ENCODE measurements at places on chromosomes 12 and 14. TPM values are rescaled to one million over a fixed set of nuclear protein-coding genes. Genes with fewer than 3 reads are reported as not detected.

B4GALNT3 gene
- 3.8 TPM for total RNA-seq

UNG gene
- total RNA-seq: 49.3 TPM

TMEM30B gene
- total RNA-seq: 2.1 TPM

SERPINA10 gene
- not detected for total RNA-seq

TNFAIP2 gene
- 2.1 TPM for total RNA-seq

GLIPR1L2 gene
- 0.68 TPM for total RNA-seq

CALM1 gene
- total RNA-seq: 354 TPM

GDF3 gene
- not detected for total RNA-seq

LUM gene
- not detected for total RNA-seq

PYGL gene
- total RNA-seq: 0.30 TPM

AQP2 gene
- total RNA-seq: not detected

KITLG gene
- total RNA-seq: not detected

CCDC175 gene
- not detected for total RNA-seq

SCN8A gene
- total RNA-seq: 0.84 TPM

PPP1R1A gene
- not detected for total RNA-seq

NFE2 gene
- not detected for total RNA-seq

BBS10 gene
- 3.0 TPM for total RNA-seq

SYNE2 gene
- total RNA-seq: 41.0 TPM

COQ6 gene
- total RNA-seq: 29.4 TPM

KRT77 gene
- total RNA-seq: not detected

INSM2 gene
- 0.07 TPM for total RNA-seq

ASCL1 gene
- 0.16 TPM for total RNA-seq

GMPR2 gene
- 106 TPM for total RNA-seq

NEUROD4 gene
- not detected for total RNA-seq
